KBM-7 (cell line): ENCODE measurements at places on chromosomes 7 and 10.

GRCh38 chr10:14603534-14604102 lies 171.1 kb downstream of the FAM107B start:
- DNase-seq = peak; percentile 52

GRCh38 chr10:116304923-116305322 lies 19.3 kb upstream of the CCDC172 start:
- no peak for DNase-seq

DNA sequence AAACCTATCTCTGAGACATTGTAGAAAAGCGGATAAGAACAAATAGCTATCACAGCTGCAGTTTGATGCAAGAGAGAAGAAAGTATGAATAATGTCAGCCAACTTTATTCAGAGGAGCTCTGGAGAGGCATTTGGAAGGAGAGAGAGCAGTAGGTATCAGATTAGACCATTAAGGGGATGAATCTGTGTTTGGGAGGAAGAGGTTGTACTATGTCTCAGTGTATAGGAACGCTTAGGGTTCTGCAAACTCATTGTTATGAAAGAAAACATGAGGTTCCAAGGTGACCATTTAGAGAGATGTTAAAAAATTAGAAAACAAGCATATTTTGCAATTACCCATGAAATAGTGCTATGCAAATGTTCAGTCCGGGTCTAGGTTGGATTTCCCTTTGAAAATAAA lies 207.5 kb upstream of the GNAI1 start:
- no peak for DNase-seq

DNA sequence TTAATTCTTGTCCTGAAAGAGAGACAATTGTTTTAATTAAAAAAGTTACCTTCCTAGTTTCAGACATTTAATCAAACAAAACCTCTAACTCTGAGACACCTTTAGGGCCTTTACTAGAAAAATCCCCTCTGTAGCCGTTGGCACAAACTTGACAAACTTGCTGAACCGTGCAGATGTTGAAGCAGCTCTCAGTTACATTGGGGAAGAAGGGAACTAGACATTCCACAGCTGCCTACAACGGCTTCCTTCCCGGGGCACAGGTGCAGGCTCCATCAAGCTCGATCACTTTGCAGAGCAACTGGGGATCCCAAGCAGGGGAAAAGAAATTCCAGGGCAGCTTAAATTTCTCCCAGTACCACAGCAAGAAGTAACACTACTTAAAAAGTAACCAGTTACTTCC lies 141.3 kb downstream of the SKAP2 start:
- DNase-seq = no peak

DNA sequence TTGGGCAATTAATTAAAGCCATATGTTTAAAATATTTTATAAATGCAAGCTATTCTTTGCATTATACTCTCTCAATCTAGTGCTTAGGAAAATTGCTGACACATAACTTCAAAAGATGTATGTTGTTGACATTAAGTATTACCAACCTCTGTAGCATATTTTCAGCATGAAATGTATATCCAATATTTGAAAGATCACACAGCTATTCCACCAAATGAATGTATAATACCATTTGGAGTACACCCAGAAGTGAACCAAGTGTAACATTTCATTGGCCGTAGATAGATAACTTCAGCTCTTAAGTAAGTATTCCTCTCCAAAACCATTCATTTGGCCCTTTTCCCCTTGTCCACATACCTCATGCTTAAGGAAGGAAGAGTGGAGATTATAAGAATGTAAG lies 104.6 kb downstream of the HECTD2 start:
- DNase-seq = no peak

DNA sequence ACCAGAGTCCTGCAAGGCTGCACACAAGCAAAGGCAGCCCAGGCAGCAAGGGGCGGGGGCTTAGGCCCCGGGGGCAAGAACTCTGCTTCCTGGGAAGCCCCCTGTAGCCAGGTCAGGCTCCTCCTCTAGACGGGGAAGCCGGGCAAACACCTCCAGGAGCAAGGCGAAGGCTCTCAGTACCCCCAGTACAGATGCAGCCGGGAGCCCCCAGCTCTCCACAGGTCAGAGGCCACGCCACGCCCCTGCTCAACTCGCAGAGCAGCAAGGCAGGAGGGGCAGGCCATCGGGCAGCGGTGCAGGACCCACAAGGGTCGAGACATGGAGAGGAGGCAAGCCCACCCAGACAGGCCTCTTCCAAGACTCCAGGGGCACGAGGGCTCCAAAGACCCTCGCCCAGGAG lies 108.8 kb downstream of the MAD1L1 start:
- no peak for DNase-seq

- DNase-seq = no peak
Observed at GRCh38 chr7:105896407-105896911, 20.1 kb upstream of the ATXN7L1 start.

DNA sequence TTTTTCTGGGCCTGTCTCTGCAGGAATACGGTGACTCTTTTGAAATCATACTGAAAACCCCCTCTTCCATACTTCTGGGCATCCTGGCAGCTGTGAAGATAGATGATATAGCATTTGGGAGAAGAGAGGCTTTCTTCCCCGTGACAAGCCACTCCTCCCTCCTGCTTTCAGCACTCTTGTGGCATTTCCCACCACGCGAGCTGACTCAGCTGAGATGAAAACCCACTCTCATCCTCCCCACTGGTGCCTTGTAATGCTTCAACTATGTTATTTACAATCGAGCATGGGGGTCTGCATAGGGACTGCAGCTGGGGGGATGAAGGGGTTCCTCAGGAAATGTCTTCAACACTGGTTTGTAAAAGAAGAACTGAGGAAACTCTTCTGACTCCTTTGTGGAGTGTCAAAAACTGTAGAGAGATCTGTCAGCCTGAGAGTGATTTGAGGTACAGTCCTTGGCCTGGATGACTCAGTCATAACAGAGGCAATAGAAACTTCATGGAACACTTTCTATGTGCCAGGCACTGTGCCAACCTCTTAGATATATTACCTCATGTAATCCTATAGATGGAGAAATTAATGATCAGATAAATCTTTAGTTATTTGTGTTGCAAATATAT lies 1.7 kb upstream of the TBATA start:
- DNase-seq = no peak

- no peak for DNase-seq
Observed at GRCh38 chr10:121371836-121372235, 226.4 kb downstream of the FGFR2 start.

DNA sequence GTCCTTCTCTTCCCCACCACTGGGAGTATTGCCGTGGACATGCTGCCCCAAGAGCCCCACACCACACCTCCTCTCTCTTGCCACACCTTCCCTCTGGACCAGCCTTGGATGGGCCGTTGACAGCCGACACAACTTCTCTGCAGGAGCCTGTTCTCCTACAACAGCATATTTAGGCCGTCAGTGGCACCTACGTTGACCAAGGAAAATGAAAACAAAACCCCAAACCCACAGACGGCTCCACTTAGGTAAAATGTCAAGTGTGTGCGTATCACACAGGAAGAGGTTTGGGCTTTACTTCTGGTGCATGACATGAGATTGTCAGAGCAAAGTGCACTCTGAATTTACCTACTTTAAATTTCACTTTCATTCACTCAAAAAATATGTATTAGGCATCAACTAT lies 246.6 kb downstream of the ZMYND11 start:
- no peak for DNase-seq

DNA sequence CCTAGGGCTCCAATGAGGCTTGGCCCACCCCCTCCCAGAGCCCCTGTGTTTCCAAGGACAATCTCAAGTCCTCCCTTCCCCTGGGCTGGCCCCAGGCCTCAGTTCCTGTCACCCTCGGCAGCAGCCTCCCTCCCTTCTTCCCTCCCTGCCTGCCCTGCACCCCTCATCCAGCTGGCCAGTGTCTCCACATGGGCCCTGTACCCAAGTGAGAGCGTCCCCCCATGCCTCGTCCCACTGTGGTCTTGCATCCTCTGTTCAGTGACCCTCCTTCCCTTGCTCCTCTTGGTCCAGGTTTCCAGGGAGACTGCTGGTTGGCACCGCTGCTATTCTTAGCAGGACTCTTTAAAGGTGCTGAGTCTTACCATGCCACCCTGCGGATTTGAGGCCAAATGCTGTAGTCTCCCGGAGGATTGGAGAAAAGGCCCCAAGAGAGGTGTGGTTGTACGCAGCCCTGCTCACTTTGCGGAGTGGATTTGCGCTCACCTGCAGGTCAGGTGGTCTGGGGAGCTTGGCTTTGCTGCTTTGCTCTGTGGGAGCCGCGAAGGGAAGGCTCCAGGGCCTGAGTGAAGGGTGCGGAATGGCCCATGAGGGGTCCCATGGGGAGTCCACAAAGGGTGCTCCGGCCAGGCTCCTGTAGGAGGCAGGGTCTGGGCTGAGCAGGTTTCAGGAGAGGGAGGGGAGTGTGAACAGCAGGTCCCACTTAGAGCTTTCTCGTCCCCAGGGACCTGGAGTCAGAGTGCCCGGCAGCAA lies 519.2 kb downstream of the TCERG1L start:
- DNase-seq = no peak

DNA sequence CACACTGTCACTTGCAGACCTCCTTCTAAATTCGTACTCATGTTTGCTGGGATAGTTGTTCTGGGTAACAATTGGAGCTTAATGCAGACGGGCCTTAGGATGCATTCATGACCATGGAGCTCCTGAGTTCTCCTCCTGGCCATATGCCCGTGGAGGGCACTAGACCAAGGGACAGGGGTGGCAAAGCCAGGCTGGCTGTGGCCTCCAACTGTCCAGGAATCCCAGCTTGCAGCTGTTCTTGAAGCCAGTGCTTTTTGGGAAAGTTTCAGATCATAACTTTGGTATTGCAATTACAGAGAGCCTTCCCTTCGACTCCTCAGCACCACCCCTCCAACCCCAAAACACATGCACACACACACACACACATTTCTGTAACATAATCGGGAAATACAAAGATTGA lies 30.6 kb downstream of the ANTXRL start:
- DNase-seq = no peak

DNA sequence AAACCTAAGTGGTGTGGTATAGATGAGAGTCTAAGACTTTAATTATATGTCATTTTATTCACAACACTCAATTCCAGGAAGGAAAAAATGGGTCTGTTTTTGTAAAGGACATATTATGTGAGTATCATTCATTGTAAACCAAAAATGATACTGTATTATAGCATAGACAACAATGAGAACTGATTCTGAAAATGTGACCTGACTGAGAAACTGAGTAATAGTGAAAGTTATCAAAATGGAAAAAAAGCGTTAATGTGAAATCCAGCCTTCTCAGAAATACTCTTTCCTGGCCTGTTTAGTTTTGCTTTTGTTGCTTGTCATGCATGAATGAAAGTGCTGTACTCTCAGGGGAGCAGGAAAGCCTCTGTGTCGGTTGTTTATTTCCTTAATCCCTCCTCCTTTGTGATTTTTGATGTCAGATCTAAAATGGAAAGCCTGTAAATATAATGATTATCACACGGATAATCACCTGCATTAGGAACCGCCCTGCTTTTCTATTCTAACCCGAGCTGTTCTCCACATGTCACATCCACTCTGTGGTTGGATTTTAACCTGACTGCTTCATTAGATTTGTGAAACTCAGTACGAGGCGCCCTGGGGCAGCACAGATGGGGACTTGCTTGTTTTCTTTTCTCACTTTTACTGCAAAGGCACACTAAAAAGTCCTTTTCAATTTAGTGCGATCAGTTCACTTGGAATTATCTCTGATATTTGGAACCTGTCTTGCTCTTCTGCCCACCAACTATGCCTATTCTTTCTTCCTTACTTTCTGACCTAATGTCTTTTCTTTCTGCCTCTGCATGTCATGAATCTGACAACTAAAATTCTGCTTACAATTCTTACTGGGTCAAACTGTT lies 240.9 kb upstream of the KAT6B start:
- DNase-seq = peak; percentile 44
